ENCODE measurements at places on chromosomes 16 and 17.

GRCh38 chr17:8668176-8668740, 37.7 kb upstream of the MYH10 start:
- DNase-seq: no peak

- DNase-seq: no peak
Observed at GRCh38 chr17:35073991-35074627, 10.6 kb upstream of the RFFL start.

DNA sequence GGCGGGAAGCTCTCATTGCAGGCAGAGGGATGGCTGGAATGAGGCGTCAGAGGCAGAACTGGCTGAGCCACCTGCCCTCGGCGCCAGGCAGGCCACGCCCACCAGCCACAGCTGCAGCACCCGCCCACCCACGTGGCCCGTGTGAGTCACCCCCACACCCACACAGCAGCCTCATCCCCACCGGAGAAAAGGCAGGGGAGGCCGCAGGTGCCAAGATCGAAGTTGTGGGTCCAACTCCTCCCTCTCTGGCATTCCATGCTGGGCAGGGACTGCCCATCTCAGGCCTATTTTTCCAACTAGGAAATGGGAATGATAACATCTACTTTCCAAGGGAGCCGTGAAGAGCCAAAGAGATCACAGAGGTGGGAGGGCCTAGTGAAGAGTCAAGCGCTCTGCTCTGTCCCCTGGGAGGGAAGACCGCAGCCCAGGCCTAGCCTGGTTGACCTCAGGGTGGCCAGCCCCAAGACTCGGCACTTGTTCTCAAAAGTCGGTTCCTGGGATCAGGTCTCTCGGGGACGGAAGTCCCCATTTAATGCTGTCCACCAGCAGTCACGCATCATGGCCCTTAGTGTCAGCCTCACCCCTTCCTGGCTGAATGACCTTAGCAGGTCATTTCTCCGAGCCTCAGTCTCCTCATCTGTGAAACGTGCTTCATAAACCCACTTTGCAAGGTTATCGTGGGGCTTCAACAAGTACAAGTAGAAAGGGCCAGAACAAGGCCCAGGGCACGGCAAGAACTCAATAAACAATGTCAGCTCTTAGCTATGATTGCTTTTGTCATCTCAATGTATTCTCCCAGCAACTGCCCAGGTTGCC, at the start of gene TRPV3:
TSS of gene TRPV3 (minus strand) at position 45 of the 816 bp plus-strand sequence. CDS start 2,962 bp downstream, outside the sequence.
- no peak for DNase-seq

DNA sequence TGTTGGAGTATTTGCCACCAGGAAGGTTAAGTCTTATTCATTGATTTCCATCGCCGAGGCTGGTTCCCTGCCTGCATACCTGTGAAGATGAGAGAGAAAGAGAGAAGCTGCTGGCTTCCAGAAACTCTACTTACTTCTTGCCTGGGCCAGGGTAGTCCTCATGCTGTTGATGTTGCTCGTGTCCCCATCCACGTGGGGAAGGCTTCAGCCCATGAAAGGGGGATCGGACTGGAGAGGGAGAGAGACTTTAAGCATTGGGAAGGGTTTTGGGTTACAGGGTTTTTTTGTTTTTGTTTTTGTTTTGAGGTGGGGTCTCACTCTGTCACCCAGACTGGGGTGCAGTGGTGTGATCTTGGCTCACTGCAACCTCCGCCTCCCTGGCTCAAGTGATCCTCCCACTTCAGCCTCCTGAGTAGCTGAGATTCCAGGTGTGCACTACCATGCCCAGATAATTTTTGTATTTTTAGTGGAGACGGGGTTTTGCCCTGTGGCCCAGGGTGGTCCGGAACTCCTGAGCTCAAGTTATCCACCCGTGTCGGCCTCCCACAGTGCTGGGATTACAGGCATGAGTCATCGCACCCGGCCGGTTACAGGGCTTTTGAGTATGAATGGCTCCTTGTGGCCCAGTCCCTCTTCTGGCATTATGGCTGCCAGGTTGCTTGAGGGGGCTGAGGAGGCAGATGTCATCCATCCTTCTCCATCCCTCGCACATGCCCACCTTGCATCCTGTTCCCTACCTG, 26.6 kb downstream of the ITGB3 start:
- DNase-seq: no peak

DNA sequence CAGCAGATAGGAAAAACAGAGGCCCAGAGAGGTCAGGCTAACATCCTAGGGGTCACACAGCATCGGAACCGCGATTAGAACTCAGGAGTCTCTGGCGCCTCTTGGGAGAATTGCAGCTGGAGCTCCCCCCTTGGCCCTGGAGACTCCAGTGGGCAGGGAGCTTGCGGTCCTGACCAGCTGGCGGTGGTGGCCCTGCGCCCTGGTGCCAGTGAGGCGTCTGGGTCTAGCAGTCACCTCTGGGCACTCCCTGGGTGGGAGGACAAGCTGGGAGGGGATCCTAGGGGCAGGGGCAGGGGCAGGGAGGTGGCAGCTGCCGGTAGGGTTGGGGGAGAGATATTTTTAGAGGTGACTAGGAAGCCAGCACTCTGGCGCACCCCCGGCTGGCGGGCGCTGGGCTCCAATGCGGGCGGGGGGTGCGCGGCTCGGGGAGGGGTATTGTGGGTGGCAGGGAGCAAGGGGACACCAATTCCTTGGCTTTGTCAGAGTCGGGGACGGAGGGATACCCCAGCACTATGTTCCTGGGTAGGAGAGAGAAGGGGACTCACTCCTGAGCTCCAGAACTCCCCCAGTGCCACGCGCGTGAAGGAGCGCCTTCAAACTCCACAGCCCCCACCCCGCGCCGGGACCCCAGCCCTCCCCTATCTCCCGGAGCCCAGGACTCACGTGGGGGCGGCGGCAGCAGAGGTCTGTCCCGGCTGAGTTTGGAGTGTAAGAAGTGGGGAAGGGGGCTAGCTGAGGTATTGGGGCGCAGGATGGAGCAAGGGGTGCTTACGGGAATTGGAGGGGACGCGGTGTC, 584 bp downstream of the PHOSPHO1 start:
- no peak for DNase-seq

- no peak for DNase-seq
Observed at GRCh38 chr17:1039123-1039507, 42.2 kb downstream of the TIMM22 start.

DNA sequence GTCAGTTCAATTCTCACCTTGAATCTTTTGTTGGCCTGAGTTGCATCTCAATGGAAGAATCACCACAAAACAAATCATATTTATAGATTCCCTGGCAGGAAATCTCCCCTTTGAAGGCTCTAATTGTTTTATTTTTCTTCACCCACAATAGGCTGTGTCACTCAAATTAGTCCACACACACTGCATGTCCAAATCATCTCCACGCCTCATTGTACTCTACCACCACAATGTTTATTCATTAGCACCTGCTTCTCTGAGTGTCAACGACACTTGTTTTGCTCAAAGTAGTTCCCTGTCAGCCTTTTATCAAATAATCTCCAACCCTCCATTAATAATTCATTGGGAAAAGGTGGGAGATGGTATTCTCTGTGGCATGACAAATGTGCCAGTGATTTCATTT, 164.3 kb downstream of the ABCC12 start:
- no peak for DNase-seq

GRCh38 chr17:59437791-59438281, 106.4 kb downstream of the YPEL2 start:
- no peak for DNase-seq

DNA sequence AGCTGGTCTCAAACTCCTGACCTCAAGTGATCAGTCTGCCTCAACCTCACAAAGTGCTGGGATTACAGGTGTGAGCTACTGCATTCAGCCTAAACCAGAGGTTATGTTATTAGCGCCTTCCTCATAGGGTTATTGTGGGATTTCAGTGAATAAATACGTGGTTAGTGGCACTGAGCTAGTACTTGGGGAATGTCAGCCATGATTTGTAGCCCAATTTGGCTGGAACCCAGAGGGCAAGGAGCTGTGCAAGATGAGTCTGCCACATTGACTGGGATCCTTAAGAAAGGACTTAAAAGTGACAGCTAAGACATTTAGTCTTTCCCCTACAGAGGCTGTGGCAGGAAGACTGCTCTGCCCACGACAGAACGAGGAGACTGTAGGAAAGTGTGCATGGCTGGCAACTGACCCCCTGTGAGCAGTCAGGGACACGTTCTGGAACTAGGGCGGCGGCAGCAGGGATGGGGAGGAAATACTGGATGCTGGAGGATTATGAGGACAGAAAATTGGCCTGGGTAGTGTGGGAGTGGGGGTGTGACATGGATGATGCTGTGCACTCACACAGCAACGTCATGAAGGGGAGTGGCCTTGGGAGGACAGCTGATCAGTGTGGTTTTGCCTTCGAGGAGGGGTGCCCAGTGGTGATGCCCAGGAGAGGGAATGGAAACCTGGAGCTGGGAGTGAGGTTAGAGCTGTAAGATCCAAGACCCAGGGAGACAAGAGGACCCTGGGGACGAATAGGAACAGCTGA, 14.6 kb downstream of the ATP5PD start:
- no peak for DNase-seq

DNA sequence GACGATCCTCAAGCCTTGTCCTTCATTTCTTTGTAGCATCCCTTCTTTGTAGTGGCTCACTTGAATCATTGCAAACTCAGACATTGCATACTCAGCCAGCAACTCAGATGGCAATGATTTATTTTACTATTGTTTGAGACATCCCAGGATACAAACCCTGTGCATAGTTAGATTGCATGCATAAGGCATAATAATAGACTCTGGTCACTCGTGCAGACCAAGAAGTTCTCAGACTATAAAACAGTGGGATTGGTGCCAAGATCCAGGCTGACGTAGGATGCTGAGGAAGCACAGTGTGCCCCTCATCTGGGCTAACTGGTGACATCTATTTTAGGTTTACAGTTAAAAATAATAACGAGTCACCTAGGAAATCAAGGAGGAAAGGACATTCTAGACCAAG, 142.3 kb downstream of the PMP22 start:
- DNase-seq: no peak

GRCh38 chr17:20026960-20027359, 17.8 kb downstream of the SPECC1 start:
- DNase-seq: no peak

- no peak for DNase-seq
Observed at GRCh38 chr16:88381820-88382451, 823 bp upstream of the ZNF469 start.

- no peak for DNase-seq
Observed at GRCh38 chr17:28573966-28574480, 2.7 kb downstream of the ALDOC start.

GRCh38 chr17:58318627-58319172, 9.9 kb downstream of the TSPOAP1 start:
- no peak for DNase-seq
